ENCODE measurements at places on chromosomes 7 and 10.

- DNase-seq = no peak
Measured at GRCh38 chr7:24720283-24720682, 37.0 kb downstream of the GSDME start.

- DNase-seq = no peak
Measured at GRCh38 chr7:91826377-91826776, 54.1 kb downstream of the MTERF1 start.

GRCh38 chr7:117269417-117269816 is 53.4 kb downstream of the WNT2 start:
- DNase-seq = no peak

GRCh38 chr7:54161621-54162020 is 380.6 kb upstream of the VSTM2A start:
- no peak for DNase-seq

- DNase-seq = no peak
Measured at GRCh38 chr10:86583983-86584382, 62.4 kb upstream of the WAPL start.

GRCh38 chr7:80722616-80723195 is 84.3 kb downstream of the CD36 start:
- no peak for DNase-seq

DNA sequence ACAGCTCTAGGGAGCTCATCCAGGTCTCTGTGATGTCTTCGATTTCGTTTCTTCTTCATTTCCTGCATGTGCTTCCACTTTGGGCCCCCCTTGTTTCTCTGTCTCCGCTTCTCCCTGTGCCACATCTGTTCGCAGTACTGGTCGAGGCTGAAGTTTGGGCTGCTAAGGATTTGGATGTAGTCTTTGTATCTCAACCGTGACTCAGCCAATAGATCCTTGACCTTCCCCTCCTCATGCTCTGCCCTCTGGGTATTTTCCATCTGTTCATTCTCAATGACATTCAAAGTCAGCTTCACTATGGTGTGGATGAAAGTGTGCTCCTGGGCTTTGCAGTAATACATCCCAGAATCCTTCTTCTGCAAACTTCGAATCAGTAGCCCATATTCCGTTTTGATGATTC is 187.4 kb downstream of the SEMA3D start:
- DNase-seq = no peak

DNA sequence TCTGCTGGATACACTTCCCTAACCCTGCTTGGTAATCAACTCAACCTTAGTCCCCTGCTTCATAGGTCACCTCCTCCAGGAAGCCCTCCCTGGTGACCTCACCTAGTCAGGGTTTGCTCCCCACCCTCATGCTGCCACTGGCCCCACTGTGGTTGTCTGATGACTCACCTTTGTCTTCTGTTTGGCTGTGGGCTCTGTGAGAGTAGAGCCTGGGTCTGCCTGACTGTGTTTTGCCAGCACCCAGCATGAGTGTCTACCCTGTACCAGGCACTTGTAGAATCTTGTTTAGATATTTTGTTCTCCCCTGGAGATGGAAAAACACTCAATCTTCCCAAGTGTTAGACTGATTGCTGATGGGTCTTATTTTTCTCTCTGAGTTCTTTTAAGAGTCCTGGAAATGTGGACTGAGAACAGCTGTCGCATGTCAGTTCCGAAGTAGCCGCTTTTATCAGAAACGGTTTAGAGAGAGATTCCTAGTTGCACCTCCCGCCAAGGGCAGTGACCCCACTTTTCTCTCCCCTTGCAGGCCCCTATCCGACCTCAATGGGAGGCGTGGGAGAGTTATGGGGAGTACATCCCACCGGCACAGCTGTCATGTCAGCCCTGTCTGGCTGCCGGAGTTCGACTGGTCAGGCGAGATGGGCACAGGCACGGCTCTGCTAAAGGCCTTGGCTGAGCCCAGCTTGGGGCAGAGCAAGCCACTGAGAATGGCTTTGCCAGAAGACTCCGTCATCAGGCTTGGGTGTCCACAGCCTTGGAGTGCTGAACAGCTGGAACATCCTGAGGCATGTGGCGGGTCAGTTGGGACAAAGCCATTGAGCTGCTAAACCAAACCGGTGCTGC is 134.3 kb downstream of the GRK5 start:
- no peak for DNase-seq

- DNase-seq = no peak
Measured at GRCh38 chr10:104548090-104548489, 93.0 kb upstream of the SORCS3 start.

GRCh38 chr10:81036257-81036656 is 498.6 kb downstream of the SH2D4B start:
- DNase-seq = no peak

- no peak for DNase-seq
Measured at GRCh38 chr10:15606377-15606776, 113.3 kb downstream of the ITGA8 start.

DNA sequence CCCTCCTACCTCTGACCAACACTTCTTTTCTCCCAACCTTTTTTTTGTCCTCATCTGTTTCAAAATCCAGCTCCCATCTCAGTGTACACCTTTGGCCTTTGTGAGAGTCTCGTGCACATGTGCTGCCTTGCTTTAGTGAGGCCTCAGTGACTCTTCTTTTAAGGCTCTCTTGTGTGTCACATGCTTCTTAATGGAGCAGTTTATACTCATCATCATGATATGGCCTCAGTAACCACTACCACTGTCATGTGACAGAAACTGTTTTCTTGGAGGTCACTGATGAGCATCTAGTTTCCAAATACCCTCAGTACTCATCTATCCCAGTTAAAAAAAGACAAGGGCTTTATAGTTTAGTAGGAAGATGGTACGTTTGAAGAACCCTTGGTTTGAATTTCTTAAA is 8.1 kb upstream of the ARHGAP22 start:
- no peak for DNase-seq

DNA sequence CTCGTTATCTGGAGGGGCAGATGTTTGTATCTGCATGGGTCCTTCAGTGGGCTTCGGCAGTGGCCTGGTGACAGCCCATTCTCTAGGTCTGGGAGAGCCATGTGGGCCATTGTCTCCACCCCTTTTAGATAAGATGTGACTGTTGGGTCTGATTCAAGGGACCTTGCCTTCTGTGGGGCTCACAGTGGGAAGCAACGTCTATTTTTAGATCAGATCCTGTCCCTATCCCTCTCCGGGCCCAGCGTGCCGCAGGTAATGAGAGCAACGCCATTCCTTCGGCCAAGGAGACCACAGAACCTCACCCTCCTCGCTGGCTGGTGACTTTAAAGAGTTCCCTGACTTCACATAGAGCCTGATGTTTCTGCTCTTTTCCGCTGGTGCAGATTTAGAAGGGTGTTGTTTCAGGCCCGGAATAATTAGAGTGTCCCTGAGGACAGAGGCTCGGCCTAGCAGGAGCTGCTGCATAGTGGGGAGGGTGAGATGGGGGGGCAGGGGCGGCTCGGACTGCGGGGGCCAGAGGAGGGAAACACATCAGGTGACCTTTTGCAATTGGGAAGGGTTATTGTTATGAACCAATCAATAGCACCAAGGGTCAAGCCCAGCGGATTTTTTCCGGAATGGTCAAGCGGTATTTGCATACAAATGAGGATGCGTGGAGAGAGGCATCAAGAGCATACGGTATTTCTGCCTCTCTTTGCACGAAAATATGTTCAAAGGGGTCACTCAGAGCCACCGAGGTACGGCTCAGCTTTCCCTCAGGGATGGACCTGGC is 503.0 kb upstream of the FOXK1 start:
- no peak for DNase-seq

GRCh38 chr7:84474436-84474835 is 279.8 kb upstream of the SEMA3A start:
- DNase-seq = no peak

DNA sequence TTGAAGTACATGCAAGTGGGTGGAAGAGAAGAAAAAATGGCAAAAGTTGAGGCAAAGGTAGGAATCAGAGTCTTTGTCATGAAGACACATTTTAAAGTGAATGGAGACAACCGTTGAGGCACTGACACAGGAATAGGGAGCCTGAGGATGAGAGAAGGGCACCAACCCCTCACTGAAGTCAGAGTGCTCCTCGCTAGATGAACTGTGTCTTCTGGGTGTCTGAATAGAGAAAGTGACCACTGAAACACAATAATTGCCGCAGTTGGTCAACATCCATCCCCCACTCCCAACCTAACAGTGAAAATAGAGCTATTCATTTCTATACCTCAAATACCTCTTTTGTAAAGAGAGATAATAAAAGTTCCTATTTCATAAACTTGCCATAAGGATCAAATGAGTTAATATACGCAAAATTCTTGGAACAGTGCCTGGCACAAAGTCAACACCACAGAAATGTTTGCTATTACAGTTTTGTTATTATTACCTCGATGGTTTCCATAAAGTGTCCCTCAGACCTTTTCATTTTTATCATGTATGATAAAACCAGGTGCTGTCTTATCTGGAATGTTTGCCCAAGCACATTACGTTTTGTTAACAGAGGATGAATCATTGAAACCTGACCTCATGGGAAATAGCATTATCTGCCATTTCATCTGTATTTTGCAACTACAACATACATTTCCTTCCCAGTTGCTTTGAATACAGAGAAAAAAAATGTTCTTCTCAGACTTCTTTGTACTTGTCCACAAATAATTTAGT is 61.8 kb upstream of the SP4 start:
- no peak for DNase-seq

- no peak for DNase-seq
Measured at GRCh38 chr7:127903892-127904669, 127.2 kb downstream of the LRRC4 start.

DNA sequence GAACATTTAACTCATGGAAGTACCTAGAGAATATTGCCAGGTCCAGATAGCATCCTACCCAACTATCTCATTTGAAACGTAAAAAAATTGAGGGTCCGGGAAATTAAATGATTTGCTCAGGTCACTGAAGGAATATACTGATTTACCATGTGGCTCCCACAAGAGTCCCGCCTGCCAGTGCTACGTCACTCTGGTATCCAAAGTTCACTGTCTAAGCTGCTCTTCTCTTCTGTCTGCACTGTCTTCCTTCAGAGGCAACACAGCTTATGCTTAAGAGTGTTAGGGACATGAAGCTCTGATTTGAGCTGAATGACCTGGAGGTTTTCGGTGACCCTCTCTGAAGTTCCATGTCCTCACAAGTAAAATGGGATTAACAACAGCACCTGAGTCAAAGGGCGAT is 114.6 kb downstream of the PDE1C start:
- no peak for DNase-seq

- no peak for DNase-seq
Measured at GRCh38 chr10:74365109-74365508, 214.1 kb downstream of the ADK start.

DNA sequence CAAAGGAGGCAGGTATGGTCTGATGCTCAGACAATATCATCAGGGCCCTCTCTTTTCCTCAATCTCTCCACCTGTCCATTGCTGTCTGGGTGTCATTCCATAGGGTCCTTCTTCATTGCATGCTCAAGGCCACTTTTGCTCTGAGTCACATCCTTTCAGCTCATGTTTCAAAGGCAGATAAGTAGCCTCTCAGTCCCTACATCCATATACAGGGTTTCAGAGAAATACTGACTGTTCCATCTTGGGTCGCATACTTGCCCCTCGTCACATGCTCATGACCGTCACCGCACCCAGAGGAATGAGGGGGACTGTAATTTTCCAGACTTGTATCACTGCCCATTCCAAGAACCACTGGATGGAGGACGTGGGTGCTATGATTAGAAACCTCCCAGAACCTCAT is 93.4 kb downstream of the FAM107B start:
- DNase-seq = no peak

- no peak for DNase-seq
Measured at GRCh38 chr10:52740913-52741675, 31.5 kb downstream of the MBL2 start.

GRCh38 chr10:101006593-101007098 is 7.0 kb downstream of the LZTS2 start:
- no peak for DNase-seq

DNA sequence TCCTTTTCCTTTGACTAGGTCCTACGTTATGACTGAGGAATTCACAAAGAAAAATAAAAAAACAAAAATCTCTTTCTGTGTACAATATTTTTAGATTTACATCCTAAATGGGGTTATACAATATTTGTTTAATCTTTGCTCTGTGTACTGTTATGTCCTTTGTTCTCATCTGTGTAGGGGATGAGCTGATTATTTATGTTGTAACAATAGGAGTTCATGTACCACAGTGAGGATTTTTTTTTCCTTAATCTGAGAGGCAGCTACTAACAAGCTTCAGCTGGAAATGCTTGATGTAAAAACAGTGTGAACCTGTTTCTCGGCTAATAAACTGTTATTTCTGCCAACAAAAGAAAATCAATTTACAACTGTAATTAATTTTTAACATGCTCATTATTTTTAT is 58.0 kb downstream of the ORC5 start:
- no peak for DNase-seq

- DNase-seq = no peak
Measured at GRCh38 chr7:154777489-154777888, 225.4 kb downstream of the PAXIP1 start.

DNA sequence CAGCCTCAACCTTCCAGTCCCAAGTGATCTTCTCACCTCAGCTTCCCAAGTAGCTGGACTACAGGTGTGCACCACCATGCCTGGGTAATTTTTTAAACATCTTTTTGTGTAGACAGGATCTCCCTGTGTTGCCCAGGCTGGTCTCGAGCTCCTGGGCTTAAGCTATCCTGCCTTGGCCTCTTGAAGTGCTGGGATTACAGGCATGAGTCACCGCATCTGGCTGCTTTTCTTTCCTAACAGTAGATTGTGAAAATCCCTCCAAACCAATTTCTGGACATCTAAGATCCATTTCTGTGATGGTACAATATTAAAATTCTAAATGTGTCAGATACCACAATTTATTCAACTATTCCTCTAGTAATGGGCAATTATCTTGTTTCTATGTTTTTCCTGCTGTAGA is 38.7 kb downstream of the RAB18 start:
- DNase-seq = no peak

DNA sequence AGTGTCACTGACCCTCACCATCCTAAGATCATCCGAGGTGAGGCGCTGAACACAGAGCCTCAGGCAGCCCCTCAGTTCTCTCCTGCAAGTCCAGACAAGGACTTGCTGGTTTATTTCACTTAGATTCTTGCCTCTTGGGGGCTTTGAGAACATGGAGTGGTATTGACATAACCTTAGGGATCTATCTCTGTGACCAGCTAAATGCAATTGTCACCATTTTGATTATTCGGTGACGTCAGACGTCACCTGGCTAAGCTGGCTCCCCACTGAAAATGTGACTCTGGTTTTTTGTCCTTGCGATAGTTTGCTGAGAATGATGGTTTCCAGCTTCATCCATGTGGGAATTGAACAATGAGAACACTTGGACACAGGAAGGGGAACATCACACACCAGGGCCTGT is 49.2 kb upstream of the SFMBT2 start:
- no peak for DNase-seq

DNA sequence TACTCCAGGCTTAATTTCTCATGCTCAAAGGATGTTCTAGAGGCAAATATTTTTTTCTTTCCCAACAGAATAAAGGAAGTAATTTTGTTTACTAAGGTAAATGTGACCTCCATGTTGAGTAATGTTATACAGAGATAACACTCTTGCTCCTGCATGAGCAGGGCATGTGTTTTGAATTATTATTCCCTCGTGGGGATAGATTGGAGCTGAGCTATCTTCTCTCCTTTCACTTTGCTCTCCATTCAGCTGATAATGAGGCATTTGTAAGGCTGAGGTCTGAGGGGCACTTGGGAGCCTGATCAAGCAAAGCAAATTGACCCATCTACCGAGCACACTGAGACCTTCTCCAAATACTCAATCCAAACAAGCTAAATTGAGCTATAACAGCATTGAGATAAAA is 50.7 kb upstream of the GHITM start:
- DNase-seq = no peak

Measured in activated CD4-positive, CD25-positive, alpha-beta regulatory T cell treated with anti-CD3 and anti-CD28 coated beads, Interleukin-2, amount 50 U/mL, for 16 hours (primary cell).